ENCODE measurements at places on chromosomes 4 and X.

DNA sequence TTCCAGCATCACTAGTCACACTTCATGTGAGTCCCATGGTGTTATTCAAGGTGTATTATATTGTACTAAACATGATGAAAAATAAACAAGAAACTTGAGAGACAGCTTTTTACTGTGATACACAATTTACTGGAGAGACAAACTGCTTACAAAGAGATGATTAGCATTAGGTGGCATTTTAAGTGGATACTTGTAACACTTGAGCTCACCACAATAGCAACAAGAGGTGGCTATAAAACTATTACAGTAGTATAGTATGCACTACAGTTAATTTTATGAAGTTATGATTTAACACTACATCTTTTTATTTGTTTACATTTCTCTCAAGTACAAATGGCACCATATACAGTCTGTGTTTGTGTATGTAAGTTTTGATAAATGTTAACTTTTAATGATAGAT lies 246.6 kb downstream of the PARM1 start:
- DNase-seq = no peak

DNA sequence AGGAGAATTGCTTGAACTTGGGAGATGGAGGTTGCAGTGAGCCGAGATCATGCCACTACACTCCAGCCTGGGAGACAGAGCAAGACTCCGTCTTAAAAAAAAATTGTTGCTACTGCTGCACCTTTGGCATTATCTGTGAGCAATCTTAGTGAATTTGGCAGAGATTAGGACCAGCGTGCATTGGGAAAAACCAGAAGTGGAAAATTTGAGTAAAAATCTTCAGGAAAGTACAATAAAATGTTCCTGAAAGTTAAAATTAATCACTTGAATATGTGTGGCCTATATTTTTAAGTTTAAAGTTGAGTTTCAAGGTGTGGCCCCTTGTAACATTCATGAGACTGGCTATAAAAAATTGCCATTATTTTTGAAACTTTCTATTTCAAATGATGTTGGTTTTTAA lies 85.1 kb downstream of the SPRY1 start:
- DNase-seq = no peak

GRCh38 chr4:22237846-22238494 lies 277.9 kb downstream of the ADGRA3 start:
- no peak for DNase-seq

DNA sequence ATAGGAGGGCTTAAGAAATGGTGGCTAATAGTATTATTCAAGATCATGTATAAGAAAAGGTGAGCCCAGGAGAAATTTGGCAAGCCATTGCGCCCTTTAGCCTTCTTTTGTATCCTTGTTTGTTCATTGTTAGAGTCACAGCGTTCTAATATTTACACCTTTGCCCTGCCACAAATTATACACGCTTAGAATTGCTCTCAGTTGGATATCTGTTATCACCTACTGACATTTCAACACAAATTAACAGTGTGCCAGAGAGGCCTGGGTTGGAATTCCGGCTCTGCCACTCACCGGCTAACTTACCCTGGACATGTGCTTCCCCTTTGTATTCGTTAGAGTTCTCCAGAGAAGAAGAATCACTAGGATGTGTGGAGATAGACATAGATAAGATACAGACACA lies 148.7 kb upstream of the KIT start:
- DNase-seq = no peak

- DNase-seq = no peak
Observed at GRCh38 chrX:39398215-39398962, 597.1 kb downstream of the MID1IP1 start.

DNA sequence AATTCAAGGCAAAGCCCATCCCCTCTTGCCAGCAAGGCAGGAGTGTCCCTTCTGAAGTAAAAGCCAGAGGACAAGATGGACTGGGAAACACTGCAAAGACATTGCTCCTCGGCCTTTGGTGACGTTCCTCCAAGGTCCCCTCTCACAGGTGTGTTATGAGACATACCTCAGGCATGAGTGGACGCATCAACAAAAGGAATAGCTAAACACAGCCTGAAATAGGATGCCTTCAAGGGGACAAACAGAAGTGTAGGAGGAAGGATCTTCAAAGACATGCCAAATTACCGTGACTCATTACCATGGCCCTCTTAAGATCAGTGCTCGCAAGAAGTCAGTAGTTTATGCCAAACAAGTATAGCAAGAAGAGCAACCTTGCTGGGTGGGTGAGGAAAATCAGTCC lies 6.0 kb upstream of the IDS start:
- no peak for DNase-seq

DNA sequence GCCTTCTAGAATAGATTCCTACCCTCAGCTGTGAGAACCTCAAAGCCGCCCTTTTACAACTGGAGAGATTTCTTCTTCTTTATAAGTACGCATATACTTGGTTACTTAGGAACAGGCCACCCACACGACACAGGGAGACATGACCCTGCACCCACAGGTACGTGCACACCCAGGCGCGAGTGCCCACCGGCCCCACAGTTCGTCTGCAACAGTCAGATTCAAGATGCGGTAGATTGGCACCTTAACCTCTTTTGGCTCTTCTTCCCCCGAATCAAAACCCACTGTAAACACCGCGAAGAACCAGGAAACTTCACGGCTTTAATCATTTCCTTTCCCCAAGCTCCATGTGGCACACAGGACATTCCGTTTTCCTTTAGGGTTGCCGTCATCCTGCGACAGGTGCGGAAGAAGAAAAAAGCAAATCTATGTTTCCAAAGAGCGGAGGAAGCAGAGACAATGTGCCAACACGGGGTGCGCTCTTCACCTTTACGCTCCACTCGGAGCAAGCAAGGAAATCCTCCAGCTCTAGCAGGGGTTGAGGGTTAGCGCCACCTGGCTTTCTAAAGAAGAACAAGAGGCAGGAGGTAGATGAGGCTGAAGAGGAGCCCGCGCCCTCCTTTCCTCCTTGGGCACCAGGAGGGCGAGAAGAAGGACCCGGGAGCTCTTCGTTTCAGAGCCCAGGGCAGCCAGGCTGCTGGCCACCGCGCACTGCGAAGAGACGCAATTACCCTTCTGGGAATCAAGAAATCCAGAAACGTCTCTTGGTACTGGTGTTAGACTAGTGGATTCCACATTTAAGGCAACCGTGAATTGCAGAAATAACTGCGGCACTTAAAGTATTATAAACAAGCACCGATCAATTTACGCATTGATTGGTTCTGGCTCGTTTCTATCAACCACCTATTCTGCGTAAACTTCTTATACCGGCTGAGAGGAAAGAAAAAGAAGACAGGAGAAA lies 35.7 kb downstream of the HAND2 start:
- DNase-seq = peak; percentile 83
